ENCODE measurements at places on chromosomes 2 and 18.

GRCh38 chr18:41579185-41579584 lies 375.8 kb upstream of the PIK3C3 start:
- DNase-seq = no peak

- no peak for DNase-seq
Observed at GRCh38 chr2:43634604-43635306, 2.3 kb upstream of the PLEKHH2 start.

DNA sequence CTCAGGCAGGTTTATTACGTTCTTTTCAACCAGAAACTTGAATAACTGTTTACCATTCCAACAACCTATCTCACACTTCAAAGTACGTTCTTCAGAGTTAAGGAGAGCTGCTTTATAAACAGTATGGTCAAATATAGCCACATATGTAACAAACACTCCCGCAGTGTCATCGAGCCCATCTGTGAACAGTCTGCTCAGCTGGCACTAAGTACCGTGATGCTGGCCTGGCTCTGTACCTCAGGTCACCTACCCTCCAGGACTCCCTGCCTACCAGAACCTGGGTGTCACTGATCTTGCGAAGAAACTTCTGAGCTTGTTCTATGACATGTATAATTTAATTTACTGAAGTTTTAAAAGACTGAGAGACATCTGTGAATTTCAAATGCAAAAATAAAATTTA lies 71.4 kb downstream of the SEPTIN10 start:
- no peak for DNase-seq

- no peak for DNase-seq
Observed at GRCh38 chr2:68344031-68344430, 21.1 kb upstream of the PLEK start.

DNA sequence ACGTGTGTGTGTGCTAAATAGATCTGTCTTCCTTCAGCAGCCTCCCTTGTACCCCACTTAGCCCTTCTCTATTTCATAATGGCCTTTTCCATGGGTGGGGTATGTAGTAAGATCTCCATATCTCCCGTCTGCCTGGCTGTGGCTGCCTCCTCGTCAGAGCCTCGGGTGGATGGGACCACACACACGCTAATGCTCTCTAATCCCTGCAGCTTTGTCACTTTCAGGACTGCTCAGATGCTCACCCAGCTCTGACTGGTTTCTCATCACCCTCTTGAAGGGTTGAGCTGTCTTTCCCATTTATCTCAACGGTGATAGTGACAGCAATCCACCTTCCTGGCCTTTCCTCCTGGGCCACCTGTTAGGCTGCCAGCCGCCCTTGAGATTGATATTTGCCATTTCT lies 95.3 kb downstream of the DCC start:
- no peak for DNase-seq

DNA sequence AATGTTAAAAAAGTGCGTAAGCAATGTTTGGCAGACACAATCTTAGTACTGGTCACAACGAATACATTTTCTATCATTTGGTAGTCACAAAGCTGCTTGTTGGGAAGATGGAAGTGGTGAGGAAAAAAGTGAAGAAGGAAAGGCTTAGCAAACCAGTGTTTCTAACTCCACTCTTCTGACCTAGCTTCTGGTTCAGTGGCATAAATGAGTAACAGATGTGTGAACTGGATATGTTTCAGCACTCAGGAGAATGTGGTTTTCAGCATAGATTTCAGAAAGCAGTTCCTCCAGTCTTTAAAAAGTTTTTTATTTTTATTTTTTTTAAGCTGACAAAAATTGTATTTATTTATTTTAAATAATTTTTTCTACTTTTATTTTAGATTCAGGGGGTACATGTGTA lies 357.1 kb downstream of the CPS1 start:
- DNase-seq = no peak

DNA sequence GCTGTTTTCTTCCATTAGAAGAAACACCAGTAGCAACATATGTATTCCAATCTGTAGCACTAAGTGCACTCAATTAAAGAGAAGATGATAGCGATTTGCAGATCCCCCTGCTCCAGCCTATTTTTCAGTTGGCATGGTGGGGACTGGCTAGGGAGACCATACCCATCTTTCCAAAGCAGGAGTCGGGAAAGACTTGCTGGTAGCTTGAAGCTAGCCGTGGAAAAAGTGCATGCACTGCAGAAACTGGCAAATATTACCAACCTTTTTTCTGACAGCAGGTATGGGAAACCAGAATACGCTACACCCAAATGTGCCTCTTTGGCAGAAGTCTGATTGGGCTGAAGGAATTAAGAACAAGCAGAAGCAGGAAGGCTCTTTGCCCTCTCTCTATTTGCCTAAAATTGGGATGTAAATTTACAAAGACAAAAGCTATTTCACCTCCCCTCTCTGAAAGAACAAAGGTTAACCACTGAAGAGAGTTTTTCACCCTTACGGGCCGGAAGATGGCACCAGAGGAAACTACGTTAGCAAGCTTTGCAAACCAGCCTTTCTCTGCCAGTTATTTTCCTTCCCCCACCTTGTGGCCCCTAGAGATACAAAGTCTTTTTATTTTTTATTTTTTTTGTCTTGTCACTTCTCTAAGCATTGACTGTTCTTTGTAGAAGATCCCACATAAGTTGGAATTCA lies 273.1 kb downstream of the DLGAP1 start:
- DNase-seq = no peak

DNA sequence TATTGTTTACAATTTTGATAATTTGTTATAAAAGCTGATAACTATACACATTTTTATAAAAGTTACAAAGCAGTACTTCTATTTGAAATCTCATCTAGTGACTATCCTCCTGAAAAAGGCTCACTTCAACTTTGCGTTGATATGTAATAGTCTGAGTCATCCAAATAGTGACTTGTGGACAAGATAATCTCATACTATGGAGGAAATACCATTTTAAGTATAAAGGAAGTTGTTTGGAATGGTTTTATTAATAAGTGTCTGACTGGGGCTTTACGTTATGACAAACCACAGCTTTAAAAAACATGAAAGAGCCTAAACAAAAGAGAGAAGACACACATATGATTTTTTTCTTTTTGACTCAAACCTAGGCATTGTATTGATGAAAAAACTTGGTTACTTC lies 272.3 kb upstream of the COL3A1 start:
- DNase-seq = no peak

GRCh38 chr2:218781691-218782527 lies at the start of gene CYP27A1:
Gene CYP27A1 (plus strand): TSS chr2:218782147. CDS start chr2:218782183, 36 bp downstream.
- DNase-seq = no peak

GRCh38 chr18:79578396-79579260 lies 101.0 kb upstream of the CTDP1 start:
- DNase-seq = no peak

DNA sequence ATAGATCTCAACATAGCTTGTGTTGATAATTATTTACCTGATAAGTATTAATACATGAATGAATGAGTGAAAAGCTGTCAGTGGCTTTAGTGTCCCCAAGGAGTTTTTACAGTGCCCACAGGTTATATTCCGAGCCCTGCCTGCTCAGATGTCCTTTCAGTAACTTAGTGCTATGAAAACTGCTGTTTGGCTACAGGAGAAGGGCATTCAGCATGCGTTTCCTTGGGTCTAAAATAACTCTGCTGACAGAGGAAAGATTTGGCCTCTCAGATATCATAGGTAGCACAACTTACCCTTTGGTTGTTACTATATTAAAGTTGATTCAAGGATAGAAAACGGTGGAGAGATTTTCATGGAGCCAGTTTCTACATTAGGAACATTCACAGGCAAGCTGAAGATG lies 241.0 kb downstream of the ETAA1 start:
- no peak for DNase-seq

DNA sequence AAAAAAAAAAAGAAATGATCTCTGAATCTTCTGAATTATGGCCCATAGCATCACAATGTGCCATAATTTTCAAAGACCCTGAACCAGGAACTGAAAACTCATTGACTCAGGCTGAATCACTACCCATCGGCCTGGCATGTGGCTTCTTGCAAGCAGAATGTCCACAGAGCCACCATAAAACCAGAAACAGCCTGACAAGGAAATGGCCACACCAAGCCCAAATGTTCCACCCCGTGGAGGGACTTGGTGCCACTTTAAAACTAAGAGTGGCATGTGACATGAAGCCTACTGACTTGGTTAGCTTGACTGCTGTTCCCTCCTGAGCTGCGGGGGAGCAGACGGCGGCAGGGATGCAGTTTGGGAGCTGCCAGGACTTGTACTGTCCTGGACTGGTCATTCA lies 71.2 kb upstream of the RBM44 start:
- DNase-seq = no peak

DNA sequence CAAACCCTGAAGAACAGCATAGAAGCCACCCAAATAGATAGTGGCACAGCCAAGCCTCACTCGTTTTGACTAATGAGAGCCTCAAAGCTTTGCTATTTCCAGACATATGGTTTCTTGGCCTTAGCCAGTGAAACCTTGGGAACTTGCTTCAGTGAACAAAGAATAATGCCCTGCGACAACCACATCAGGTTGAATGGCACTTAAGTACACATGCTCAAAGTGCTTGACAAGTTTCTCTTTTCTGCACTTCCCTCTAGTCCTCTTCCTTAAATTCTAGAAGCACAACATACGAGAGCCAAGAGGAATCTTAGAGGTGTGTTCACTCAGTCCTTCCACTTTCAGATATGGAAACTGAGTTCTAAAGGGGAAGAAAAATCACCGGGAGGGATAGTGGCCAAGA lies 258.3 kb downstream of the HAUS1 start:
- DNase-seq = no peak

- DNase-seq = no peak
Observed at GRCh38 chr2:61485281-61485680, 14.4 kb upstream of the USP34 start.

GRCh38 chr2:84532291-84532690 lies 16.0 kb downstream of the DNAH6 start:
- no peak for DNase-seq

DNA sequence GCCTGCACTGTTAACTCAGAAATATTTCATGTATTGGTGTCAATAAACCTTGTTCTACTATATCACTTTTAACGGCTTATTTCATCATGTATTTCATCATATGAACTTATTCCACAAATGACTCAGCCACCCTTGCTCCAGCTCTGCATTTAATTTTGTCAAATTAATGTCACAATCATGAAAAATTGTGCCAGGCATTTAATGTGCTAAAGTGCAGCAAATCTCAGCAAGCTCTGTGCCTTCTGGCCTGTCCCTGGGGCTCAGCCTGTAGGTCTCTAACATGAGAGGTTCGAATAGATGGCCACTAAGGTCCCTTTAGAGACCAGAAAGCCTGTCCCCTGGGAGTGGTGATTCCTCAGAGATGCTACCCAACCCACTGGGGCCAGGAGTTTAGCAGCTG lies 28.6 kb downstream of the BOD1L2 start:
- no peak for DNase-seq

- no peak for DNase-seq
Observed at GRCh38 chr2:110980339-110981062, 140.2 kb upstream of the BCL2L11 start.

DNA sequence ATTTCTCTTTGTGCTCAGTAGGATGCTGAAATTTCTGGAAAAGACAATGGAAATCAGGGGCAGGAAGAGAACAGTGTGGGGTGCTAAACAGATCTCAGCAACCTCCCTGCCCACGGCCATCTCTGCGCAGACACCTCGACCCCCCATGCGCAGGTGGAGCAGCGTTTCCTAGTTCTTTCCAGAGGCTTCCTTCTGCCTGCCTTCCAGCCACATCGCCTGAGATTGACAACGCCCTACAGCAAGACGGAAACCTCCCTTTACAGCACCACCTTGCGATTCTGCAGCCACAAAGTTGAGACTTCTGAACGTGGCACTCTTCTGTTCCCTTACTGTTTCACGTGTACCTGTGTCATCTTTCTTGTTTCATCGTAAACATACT lies 31.4 kb upstream of the CASP8 start:
- no peak for DNase-seq

DNA sequence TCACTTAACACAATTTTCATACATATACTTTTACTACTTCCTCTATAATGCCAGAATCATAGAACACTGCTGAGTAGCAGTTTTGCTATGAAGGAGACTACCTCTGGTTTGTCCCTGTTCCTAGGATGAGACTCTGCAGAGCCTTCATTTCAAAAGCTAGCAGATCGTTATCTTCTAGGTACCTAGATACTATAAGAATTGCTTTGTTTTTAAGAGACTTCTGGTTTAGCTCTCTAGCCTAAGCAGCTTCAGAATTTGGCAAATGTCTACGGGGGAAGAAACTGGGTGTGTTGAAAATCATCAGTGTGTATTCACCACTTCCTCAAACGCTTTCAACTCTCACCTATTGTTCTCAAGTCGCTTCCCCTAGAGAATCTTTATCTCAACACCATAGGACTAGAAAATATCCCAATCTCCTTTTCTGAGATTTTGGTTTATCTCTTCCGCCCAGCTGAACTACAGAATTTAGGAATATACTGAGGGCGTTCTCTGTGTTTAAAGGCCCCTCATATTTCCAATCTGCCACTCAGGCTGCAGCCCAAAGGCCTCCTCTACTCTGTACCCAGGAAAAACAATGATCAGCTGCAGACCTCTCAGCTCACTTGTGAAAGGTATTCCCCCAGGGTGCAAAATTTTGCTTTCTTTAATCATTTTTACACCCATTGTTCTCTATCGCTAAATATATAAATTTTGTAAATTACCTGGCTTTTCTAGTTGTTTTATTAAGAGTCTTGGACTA lies 28.7 kb downstream of the SMAD2 start:
- DNase-seq = no peak

DNA sequence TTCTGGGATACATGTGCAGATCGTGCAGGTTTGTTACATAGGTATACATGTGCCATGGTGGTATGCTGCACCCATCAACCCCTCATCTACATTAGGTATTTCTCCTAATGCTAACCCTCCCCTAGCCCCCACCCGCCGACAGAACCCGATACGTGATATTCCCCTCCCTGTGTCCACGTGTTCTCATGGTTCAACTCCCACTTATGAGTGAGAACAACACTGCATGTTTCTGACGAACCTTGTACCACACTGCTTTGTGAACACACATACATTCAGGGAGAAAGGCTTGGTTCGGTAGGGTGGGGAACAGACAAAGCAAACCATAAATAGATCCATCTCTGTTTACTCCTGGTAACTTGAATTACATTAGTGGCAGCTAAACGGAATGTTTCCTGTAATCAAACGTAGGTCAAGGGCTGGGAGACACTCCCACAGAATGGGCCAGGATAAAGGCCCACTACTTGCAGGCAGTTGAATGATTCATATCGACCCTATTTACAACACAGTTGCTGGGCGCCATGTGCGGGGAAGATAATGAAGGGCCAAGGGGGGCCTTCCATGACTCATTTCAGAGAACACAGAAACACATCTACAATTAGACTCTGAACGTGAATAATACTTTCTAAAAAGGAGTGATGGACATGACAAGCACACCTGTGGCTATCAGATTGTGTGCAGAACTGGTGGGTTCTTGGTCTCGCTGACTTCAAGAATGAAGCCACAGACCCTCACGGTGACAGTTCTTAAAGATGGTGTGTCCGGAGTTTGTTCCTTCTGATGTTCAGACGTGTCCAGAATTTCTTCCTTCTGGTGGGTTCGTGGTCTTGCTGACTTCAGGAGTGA lies 56.8 kb upstream of the KIDINS220 start:
- DNase-seq = no peak

DNA sequence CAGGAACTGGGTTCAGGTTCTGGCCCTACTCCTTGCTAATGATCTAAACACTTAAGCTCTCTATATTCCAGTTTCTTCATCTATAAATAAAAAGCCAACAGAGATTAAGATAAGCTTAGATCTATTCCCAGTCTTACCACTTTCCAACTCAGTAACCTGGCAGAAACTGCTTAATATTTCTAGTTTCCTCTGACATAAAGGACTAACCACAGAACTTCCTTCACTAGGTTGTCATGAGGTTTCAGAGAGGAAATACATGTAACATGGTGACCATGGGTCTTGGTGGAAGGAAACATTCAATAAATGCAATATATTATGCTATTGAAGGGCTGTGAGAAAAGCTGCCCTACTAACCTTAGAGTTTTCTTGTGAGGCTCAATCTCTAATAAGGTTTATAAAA lies 114.4 kb upstream of the PDE1A start:
- DNase-seq = no peak
